ENCODE measurements at places on chromosomes 1 and 21.

DNA sequence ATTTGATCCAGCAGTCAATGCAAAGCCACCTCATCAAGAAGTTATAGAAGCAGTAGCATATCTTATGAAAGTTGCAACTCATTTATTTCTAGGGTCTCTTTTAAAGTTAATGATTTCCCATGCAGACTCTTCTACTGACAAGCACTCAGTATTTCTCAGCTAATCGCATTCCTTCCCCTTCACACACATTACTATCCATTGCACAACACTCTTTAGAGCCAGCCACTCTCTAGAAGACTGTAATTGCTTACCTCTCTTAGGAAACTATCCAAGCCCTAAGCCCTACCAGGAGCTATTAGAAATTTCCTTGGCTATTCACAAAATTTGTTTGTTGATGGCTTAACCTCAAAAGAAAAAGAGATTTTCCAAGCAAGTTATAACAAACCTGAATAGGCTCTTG lies 106.0 kb downstream of the ADAMTS1 start:
- DNase-seq: no peak

DNA sequence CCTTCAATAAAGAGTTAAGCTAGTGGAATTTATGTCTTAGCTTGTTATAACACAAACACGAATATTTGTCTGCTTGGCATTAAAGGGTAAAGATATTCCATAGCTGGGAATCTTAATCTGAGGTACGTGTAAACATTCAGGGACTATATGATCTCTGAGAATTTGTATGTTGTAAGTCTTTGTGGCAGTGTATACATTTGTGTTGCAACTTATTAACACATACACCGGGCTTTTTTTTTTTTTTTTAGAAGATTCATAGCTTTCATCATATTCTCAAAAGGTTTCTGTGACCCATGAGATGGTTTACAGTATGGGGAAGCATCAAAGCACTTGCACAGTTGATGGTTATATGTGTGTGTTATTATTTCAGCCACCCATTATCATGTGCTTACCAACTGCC lies 3.0 kb downstream of the GGPS1 start:
- no peak for DNase-seq

GRCh38 chr1:115088871-115089419 lies 358 bp downstream of the TSPAN2 start:
- no peak for DNase-seq

GRCh38 chr1:152743371-152744145 lies 14.3 kb upstream of the KPRP start:
- DNase-seq: no peak

DNA sequence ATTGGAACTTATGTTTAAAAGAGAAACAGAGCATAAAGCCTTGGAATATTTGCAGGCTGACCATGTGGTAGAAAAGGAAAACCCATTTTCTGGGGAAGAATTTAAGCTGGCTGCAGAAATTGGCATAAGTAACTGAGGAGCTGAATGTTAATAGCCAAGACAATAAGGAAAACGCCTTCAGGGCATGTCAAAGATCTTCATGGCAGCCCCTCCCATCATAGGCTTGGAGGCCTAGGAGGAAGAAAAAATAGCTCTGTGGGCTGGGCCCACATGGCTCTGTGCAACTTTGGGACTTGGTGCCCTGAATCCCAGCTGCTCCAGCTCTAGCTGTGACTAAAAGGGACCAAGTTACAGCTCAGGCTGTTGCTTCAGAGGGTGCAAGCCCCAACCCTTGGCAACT lies 51.5 kb downstream of the CTH start:
- DNase-seq: no peak

GRCh38 chr1:64327119-64327518 lies 123.7 kb downstream of the UBE2U start:
- DNase-seq: no peak

- peak; percentile 44 for DNase-seq
Measured at GRCh38 chr1:20153000-20153418, 13.9 kb downstream of the PLA2G2F start.

DNA sequence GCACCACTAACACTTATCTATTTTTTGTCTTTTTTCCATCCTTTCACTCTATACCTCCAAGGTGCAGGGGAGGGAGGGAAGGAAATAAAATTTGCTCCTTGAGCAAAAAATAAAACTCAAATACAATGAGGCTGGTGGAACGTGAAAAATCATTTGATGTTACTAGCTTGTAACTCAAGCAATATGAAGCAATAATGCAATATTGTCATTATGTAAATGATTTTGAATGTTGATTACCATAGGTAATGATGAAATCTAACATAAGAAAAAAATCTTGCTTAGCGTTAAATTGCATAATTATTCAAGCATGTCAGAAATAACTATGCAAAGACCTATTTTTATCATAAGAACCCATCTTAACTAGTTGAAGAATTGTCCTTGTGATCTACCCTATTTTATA lies 277.7 kb downstream of the KCTD3 start:
- DNase-seq: no peak

GRCh38 chr21:45920824-45921600 lies 60.6 kb upstream of the COL6A1 start:
- no peak for DNase-seq

- peak; percentile 64 for DNase-seq
Measured at GRCh38 chr1:110508028-110508940, 10.7 kb downstream of the KCNA10 start.

- DNase-seq: no peak
Measured at GRCh38 chr1:24202987-24203386, 15.9 kb upstream of the IFNLR1 start.

GRCh38 chr21:41920476-41920875 lies 33.3 kb downstream of the C2CD2 start:
- no peak for DNase-seq

- DNase-seq: no peak
Measured at GRCh38 chr1:230158415-230159291, 91.6 kb downstream of the GALNT2 start.

- DNase-seq: no peak
Measured at GRCh38 chr21:44360159-44360558, 6.7 kb downstream of the TRPM2 start.

GRCh38 chr1:25562101-25562927 lies 18.9 kb downstream of the LDLRAP1 start:
- DNase-seq: no peak

GRCh38 chr21:35475762-35476161 lies 426.7 kb upstream of the RUNX1 start:
- DNase-seq: no peak

DNA sequence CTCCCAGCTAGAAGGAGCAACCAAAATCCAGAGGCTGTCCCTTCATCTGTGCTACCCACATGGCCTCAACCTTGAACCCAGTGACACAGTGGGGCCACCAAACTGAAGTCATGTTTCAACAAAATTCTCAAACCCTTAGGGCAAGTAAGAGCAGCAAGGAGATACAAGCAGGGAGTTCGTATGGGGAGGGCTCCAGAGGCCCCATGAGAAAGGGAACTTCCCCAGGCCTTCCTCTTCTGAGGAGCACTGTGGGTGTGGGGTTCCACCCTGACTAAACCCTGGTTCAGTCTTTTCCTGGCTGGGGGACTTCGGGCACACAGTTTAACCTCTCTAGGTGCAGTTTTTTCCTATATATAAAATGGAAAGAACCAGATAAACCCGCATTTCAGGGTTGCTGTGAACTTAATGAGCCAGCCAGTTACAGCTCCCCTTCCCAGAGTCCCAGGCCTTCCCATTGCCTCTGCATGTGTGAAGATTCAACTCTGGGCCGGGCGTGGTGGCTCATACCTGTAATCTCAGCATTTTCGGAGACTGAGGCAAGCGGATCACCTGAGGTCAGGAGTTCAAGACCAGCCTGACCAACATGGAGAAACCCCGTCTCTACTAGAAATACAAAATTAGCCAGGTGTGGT lies 8.0 kb upstream of the THEMIS2 start:
- DNase-seq: no peak

GRCh38 chr1:55974714-55975441 lies 604.5 kb downstream of the PLPP3 start:
- no peak for DNase-seq

GRCh38 chr21:46564391-46564790 lies 40.5 kb downstream of the S100B start:
- DNase-seq: no peak

Data from WTC11 (cell line).